Neural crest cell (in vitro differentiated cells): ENCODE measurements at places on chromosomes 16 and 17. TPM values are rescaled to one million over a fixed set of nuclear protein-coding genes. Genes with fewer than 3 reads are reported as not detected.

DNA sequence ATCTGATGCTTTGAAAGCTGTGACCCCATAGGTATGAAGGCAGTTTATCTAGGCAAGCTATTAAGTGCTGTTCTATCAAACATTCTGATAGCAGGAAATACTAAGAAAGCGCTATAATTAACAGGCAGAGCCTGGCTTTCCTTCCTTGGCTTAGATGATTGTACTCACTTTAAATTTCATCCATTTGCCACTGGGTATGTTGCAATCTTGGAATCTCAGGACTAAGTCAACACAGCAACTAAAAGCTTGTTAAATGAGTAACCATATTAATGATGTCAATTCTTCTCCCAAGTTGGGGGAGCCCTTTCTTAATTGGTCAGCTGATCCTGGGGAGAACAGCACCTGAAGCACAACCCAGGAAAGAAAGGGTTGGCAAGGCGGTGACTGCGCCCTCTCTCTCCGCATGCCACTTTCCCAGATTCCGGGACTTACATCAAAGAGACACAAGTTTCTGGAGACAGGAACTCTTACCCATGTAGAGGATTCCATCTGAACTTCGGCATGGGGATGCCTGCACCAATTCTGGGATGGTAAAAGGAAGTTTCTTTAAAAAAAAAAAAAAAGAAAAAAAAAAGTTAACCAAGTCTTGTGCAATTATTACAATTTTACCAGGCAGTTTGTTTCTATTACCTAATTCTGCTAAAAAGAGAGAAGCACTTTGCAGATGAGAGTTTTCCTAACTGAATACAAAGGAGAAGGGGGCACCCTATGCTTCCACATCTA, 54.4 kb upstream of the ICAM2 start:
- DNase-seq = no peak
- no peak overlapping the region for H3K27ac ChIP-seq
- H3K36me3 ChIP-seq = peaks cover 15% of the 10 kb centered on the region
- H3K4me3 ChIP-seq = no peak overlapping the region

GRCh38 chr17:77594416-77595209, 363.9 kb upstream of the TNRC6C start:
- no peak overlapping the region for H3K27ac ChIP-seq
- DNase-seq = no peak
- H3K27me3 ChIP-seq = no peaks in the 10 kb centered on the region
- peaks cover 20% of the 10 kb centered on the region for H3K4me1 ChIP-seq
- H3K36me3 ChIP-seq = no peaks in the 10 kb centered on the region
- H3K4me3 ChIP-seq = no peak overlapping the region

GRCh38 chr17:19302791-19303331, 59.7 kb downstream of the B9D1 start:
- H3K27ac ChIP-seq = no peak overlapping the region
- no peaks in the 10 kb centered on the region for H3K27me3 ChIP-seq
- no peaks in the 10 kb centered on the region for H3K36me3 ChIP-seq
- H3K4me1 ChIP-seq = peaks cover 48% of the 10 kb centered on the region
- no peak for DNase-seq

GRCh38 chr16:4602331-4602730, 12.4 kb downstream of the UBALD1 start:
- no peak overlapping the region for H3K4me3 ChIP-seq
- no peaks in the 10 kb centered on the region for H3K27me3 ChIP-seq
- no peaks in the 10 kb centered on the region for H3K36me3 ChIP-seq
- DNase-seq = no peak

The MMP25 gene
- 0.64 and 0.96 TPM in 2 replicates for total RNA-seq

GRCh38 chr17:36594626-36595401, 3.1 kb downstream of the DHRS11 start:
- H3K4me3 ChIP-seq = peak overlapping the region; percentile 45
- peaks cover 31% of the 10 kb centered on the region for H3K4me1 ChIP-seq
- peaks cover 6% of the 10 kb centered on the region for H3K36me3 ChIP-seq
- no peak overlapping the region for H3K27ac ChIP-seq
- DNase-seq = no peak

- H3K27me3 ChIP-seq = peaks cover 50% of the 10 kb centered on the region
- no peak overlapping the region for H3K27ac ChIP-seq
- H3K4me3 ChIP-seq = peak overlapping the region; percentile 83
- peaks cover 18% of the 10 kb centered on the region for H3K4me1 ChIP-seq
- no peaks in the 10 kb centered on the region for H3K36me3 ChIP-seq
- no peak for DNase-seq
Observed at GRCh38 chr17:68599091-68599490, 2.1 kb downstream of the FAM20A start.

GRCh38 chr16:81405702-81406113, 38.9 kb upstream of the CMIP start:
- no peaks in the 10 kb centered on the region for H3K36me3 ChIP-seq
- H3K27me3 ChIP-seq = peaks cover 21% of the 10 kb centered on the region
- H3K4me3 ChIP-seq = no peak overlapping the region
- H3K27ac ChIP-seq = no peak overlapping the region
- peaks cover 12% of the 10 kb centered on the region for H3K4me1 ChIP-seq

GRCh38 chr16:12518241-12519175, 285.2 kb downstream of the CPPED1 start:
- no peaks in the 10 kb centered on the region for H3K27me3 ChIP-seq
- no peak overlapping the region for H3K4me3 ChIP-seq
- H3K36me3 ChIP-seq = no peaks in the 10 kb centered on the region
- no peaks in the 10 kb centered on the region for H3K4me1 ChIP-seq
- no peak for DNase-seq
- no peak overlapping the region for H3K27ac ChIP-seq

GRCh38 chr16:3606441-3606840, 5.0 kb downstream of the SLX4 start:
- peaks cover 22% of the 10 kb centered on the region for H3K36me3 ChIP-seq
- no peak for DNase-seq
- H3K27ac ChIP-seq = no peak overlapping the region

DNA sequence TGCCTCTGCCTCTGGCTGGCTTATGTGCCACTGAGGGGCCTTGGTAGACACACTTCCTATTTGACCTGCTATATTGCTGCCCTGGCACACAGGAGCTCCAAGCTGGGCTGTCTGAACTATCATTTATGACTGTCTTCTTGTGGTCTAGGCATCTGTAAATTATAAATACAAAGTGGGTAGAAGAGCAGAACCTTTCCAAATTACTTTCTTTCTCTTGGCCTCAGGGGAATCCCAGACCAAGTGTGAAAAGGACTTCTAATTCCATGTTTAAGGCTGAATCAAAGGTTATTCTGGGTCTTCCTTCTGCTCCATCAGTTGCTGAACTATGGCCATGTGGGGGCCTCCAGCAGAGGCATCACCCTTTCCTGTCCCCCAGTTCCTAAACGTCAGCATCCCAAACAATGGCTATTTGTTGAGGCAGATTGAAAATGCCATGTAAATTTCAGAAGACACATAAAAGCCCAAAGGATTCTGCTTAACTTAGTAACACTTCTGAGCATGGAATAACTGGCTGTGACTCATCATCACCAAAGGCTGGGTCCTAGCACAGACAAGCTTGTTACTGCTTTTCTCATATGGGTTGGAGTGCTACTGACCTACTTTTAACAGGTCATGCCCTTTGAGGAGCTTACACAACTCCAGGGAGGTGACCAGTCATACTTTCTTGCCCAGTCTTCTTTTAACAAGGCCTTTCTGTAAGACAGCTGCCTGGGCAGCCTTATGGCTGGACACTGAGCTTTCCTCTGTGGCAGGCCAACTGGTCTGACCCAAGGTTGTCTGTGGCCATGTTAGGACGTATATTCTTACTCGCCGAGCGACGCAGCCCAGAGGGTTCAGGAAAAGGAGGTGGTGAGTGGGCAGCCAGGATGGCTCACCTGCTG, 154.8 kb downstream of the VPS53 start:
- H3K27ac ChIP-seq = peak overlapping the region; percentile 83
- no peak for DNase-seq
- no peaks in the 10 kb centered on the region for H3K27me3 ChIP-seq
- peaks cover 13% of the 10 kb centered on the region for H3K36me3 ChIP-seq

DNA sequence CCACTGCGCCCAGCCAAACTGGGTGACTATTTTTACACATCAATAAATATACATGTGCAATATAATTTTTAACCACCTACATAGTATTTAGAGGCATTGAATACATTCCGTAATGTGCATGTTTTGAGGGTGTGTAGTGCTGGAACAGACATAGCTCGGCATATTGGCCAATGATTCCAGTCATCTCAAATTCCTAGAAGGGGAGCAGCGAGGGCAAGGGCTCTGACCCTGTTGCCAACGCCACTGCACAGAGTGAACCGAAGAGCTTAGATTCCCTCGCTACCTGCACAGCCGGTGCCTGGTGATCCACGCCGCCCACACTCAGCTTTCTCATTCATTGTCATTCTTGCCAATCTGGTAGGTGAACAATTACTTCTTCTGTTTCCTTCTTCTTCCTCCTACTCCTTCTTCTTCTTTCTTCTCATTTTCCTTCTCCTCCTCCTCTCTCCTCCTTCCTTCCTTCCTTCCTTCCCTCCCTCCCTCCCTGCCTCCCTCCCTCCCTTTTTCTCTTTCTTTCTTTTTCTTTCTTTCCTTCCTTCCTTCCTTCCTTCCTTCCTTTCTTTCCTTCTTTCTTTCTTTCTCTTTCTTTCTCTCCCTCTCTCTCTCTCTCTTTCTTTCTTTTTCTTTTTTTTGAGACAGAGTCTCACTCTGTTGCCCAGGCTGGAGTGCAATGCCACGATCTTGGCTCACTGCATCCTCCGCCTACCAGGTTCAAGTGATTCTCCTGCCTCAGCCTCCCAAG, 26.3 kb upstream of the ATP2A3 start:
- DNase-seq = no peak
- no peaks in the 10 kb centered on the region for H3K4me1 ChIP-seq
- H3K36me3 ChIP-seq = no peaks in the 10 kb centered on the region
- no peak overlapping the region for H3K4me3 ChIP-seq
- H3K27me3 ChIP-seq = peaks cover 11% of the 10 kb centered on the region
- no peak overlapping the region for H3K27ac ChIP-seq

DNA sequence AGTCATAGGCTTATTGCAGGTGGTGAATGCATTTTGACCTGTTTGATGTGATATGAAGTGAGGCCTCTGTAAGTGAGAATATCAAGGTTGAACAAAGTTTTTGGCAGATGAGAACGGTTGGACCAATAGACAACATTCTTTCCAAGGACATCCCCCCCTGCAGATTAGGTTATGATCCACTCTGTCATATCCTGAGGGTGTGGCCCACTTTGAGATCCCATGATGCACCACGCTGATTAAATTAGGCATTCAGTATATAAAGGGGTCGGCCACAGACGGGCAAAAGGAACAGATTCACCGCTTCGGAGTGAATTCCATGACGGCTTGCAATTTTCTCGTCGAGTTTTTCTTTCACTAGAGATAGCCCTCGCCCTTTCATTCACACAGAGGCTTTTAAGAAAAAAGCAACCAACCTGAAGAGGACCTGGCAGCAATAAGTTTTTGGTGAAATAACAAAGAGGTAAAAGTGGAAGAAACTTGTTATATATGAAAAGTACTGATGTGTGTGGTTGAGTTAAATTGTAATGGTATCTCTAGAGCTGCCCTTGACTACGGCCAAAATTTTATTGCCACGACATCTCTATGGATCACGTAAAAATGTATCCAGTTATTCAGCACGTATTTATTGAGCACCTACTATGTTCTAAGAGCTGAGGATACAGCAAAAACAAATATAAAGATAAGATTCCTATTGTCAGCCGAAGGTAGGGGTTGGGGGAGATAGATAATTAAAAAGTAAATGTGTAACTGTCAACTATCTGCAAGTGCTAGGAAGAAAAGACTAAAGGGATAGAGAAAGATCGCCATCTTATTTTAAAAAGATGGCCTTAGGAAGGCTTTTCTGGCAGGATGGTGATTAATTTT, 1.7 kb upstream of the RBBP6 start:
- H3K27me3 ChIP-seq = no peaks in the 10 kb centered on the region
- peaks cover 8% of the 10 kb centered on the region for H3K36me3 ChIP-seq
- H3K27ac ChIP-seq = no peak overlapping the region
- peaks cover 19% of the 10 kb centered on the region for H3K4me1 ChIP-seq

DNA sequence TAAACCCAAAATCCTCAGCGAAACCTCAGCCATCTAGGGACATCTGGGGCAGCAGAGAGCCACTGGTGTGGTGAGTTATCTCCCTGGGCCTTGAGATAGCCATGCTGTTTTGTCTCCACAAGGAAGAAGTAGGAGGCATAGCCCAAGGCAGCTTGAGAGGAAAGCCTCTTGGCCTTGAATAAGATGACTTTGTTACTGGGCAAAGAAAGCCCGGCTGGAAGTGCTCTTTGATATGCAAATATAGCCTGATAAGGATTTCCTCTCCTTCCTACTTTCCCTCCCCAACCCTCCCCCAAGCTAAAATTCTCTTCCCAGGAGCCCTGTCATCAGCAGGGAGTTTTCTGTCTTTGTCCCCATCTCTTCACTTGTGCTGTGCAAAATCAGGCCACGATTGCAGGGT, 694.4 kb downstream of the MAF start:
- no peaks in the 10 kb centered on the region for H3K36me3 ChIP-seq
- no peak overlapping the region for H3K27ac ChIP-seq
- no peaks in the 10 kb centered on the region for H3K27me3 ChIP-seq
- DNase-seq = no peak
- H3K4me1 ChIP-seq = peaks cover 13% of the 10 kb centered on the region

DNA sequence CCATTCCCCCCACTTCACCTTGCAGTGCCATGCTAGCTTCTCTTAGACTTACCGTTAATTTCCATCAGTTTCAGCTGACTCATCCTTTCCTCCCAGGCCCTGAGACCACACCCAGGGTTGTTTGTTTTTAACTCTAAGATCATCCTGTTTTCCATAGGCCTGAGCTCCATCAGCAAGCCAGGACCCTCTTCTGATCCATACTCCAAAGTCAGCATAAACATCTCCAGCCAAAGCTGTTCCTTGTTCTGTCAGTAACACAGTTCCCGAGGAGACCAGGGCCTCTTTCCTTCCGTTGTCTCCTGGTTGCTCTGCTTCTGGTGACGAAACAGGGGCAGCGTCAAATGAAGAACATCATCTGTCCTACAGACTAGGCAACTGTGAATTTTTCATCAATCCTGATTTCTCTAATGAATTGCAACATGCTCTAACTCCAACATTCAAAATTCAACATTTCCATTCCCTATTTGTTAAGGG, 83.8 kb upstream of the HNF1B start:
- no peak overlapping the region for H3K4me3 ChIP-seq
- no peaks in the 10 kb centered on the region for H3K36me3 ChIP-seq
- H3K4me1 ChIP-seq = peaks cover 21% of the 10 kb centered on the region

The PFN1 gene
- 626 and 630 TPM in 2 replicates for total RNA-seq

DNA sequence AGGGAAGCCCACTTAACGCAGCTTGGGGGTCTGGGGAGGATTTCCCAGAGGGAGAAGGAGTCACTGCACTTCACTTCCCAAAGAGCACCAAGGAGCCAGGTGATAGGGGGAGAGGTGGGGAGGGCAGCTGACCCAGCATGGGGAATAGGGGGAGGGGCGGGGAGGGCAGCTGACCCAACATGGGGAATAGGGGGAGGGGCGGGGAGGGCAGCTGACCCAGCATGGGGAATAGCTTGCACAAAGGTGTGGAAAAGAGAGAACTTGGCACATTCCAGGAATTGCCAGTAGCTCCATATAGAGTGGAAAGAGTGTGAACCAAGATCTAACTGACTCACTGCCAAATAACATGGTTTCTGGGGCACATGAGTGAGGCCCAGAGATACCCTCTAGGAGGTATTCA, 110.3 kb downstream of the CCT6B start:
- DNase-seq = no peak
- no peaks in the 10 kb centered on the region for H3K36me3 ChIP-seq
- peaks cover 14% of the 10 kb centered on the region for H3K27me3 ChIP-seq
